ENCODE measurements at places on chromosomes 12 and 14.

DNA sequence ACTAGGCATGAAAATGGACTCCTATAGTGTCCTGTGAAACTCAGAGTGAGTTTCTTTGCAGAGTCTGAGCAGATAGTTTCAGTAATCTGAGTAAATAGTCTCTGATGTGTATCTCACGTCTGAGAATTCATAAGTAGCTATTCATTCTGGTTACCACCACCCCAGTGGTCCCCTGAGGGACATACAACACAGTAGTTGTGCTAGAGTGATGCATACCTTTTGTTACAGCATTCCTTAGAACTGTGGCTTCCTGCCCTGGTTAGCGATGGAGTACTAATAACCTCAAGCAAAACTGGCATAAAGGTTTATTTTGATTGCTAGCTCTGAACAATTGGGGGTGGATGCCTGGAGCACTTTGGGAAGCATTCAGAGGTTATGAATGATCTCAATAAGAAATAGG is 114.7 kb downstream of the DAAM1 start:
- no peak for DNase-seq

DNA sequence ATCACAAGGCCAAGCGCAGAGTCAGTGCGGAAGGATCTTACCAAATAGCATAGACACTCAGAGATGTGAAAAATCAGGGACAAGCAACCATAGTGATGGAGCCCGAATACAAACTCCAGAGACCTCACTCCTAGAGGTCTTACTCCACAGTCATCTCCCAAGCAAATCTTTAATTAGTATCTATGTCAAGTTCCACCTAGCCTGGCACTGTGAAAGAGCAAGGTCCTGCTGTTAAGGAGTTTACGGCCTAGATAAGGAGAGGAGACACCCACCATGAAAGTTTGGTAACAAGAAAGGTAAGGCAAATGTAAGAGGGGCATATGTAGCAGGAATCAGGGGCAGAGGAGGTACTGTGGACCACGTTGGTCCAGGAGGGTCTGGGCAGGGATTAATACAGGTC is 7.4 kb upstream of the PLEKHG6 start:
- DNase-seq = no peak

GRCh38 chr14:74246542-74246941 is 7.3 kb downstream of the VSX2 start:
- no peak for DNase-seq

- no peak for DNase-seq
Observed at GRCh38 chr14:74569806-74570591, 42.0 kb downstream of the LTBP2 start.

DNA sequence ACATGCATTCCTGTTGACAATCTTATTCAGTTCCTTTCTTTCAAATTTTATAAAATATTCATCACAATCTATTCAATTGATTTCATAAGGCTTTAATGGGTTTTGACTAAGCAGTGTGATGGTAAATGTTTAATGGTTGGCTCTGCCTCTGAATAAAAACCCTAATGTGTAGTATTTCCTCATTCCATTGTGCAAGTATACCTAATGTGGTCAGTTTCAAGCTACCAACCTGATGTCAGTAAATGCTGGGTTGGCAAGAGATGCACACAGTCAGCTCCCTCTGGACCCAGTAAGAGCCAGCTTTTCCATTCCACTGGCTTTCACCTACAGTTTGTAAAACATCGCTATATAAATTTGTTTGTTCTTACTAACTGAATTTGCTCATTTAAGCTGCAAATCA is 53.9 kb downstream of the METTL25 start:
- DNase-seq = no peak

- no peak for DNase-seq
Observed at GRCh38 chr14:50022661-50023060, 93.7 kb downstream of the VCPKMT start.

DNA sequence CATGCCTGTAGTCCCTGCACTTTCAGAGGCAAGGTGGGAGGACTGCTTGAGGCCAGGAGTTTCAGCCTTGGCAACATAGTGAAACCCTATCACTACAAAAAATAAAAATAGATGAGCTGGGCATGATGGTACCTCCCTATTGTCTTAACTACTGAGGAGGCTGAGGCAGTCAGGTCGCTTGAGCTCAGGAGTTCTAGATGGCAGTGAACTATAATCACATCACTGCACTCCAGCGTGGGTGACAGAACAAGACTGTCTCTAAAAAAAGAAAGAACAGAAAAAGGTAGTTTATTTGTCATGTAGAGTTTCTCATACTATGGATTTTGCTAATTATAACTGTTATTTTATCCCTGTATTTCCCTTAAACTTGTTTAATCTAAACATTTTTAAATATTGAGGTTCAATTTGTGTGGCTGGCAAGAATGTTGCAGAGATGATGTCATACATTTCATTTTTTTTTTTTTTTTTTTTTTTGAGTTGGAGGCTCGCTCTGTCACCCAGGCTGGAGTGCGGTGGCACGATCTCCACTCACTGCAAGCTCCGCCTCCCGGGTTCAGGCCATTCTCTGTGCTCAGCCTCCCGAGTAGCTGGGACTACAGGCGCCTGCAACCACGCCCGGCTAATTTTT is 39.7 kb upstream of the ATF7IP start:
- DNase-seq = no peak

DNA sequence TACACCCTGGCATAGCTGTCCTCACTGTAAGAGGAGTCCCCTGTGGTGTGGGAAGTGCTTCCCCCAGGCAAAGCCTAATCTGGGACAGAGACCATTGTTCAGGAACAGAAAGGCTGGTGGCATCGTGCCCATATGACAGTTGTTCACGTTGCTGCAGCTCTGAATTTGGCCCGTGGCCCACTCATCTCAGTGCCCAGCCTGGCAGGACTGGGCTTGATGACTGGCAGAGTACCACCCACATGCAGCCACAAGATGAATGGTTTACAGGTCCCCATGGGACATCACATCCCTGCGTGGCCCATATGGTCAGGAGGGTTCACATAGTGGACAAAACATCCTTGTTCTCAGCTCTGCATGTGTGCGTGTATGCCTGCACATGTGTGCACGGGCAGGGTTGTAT is 17.5 kb downstream of the IQSEC3 start:
- DNase-seq = no peak

DNA sequence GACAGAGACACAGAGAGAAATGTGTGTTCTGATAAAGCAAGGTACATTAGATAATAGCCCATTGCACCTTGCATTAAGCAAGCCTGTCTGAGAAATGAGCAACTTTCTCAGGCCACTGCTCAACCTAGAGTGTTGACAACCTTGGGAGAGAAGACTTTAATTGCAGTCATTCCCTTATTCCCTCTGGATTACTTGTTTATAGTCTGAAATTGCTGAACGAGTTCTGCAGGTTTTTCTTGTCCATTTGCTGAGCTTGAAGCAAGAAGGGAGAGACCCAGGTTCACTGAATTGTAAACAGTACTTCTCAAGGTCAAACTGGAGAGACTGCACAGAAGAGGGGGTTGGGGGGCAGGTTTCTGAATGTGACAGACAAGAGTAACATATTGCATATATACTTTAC is 159.4 kb upstream of the PLEKHG7 start:
- DNase-seq = peak; percentile 44

DNA sequence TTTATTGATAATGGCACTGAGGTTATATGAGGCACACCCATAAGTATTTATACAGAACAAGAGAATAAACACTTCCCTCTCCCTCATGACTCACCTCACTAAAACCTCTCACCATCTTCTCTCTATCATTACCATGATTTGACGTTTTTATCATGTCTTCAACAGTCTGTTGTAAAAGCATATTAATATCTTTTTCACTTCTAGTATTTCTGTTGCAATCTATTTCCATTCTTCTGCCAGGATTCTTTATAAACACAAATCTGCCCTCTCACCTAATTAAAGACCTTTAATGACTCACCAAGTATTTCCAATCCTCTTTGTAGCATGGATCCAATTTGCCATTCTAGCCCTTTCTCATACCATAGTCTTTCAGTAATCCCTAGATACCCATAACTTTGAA is 527.7 kb downstream of the SLC16A7 start:
- no peak for DNase-seq
